ENCODE measurements at places on chromosomes 1 and 21.

GRCh38 chr1:245516284-245516759, 361.5 kb downstream of the KIF26B start:
- peak; percentile 80 for DNase-seq

DNA sequence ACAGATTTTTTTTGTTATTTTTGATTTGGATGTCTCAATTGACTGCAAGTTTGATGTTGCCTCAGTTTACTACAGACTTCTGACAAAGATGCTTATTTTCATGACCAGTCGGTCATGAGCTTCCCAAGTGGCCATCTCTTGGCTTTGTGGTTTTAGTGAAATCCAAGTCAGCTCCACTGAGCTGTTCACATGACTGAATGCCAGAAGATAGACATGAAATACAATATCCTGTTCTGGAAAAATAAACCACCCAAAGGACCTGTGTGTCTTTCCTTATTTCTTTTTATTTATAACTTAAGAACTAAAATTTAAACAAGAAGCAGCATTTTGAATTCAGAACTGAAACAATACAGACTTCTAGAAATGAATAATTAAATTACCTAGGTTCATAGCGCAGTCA, 89.3 kb downstream of the HMCN1 start:
- no peak for DNase-seq

DNA sequence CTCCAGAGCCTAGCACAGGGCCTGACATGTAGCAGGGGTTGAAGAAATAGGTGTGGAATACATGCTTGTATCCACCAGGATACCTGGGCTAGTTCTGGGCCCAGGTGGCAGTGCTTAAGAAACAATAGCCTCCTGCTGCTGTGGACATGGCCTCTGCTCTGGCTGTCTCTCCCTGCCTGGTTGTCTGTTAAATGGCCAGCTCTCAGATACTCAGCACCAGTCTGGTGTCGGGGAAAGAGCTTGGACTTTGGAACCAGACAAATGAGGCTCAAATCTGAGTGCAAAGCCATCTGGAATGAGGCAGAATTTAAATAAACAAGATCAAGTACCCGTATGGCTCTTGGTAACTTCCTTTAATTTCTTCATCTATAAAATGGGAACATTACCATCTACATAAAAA, 31.5 kb downstream of the SESN2 start:
- no peak for DNase-seq

DNA sequence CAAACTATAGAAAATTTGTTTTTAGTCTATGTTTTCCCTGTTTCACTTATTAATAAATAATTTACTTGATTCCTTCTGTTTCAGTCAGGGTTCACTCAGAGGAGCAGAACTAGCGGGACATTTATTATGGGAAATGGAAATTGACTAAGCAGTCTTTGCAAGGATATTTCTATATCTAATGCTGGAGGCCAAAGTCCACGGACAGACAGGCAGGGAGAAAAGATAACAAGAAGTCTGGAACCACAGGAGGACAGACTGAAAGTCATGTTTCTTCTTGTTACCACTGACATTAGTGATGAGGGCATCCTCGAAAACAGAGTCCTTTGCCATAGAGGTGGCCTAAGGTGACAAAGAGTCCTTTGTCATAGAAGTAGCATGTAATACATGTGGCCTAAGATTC, 744.5 kb upstream of the TMPRSS15 start:
- no peak for DNase-seq

DNA sequence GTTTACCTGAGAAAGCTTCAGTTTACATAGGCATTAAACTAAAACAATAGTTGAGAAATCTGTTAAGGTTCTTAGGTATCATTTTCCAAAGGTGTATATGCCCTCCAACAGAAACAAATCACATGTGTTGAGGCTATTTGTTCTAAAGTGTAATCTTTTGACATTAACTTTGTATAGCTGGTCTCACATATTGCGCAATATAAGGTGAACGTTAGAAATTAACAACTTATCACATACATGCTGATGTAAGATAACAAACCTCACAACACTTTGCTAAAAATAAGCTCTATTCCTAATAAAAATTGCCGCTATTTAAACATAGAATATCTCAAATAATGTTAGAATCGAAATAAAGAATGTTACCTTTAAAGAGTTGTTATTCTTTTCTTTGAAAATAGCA, 340.6 kb downstream of the SRGAP2C start:
- no peak for DNase-seq

DNA sequence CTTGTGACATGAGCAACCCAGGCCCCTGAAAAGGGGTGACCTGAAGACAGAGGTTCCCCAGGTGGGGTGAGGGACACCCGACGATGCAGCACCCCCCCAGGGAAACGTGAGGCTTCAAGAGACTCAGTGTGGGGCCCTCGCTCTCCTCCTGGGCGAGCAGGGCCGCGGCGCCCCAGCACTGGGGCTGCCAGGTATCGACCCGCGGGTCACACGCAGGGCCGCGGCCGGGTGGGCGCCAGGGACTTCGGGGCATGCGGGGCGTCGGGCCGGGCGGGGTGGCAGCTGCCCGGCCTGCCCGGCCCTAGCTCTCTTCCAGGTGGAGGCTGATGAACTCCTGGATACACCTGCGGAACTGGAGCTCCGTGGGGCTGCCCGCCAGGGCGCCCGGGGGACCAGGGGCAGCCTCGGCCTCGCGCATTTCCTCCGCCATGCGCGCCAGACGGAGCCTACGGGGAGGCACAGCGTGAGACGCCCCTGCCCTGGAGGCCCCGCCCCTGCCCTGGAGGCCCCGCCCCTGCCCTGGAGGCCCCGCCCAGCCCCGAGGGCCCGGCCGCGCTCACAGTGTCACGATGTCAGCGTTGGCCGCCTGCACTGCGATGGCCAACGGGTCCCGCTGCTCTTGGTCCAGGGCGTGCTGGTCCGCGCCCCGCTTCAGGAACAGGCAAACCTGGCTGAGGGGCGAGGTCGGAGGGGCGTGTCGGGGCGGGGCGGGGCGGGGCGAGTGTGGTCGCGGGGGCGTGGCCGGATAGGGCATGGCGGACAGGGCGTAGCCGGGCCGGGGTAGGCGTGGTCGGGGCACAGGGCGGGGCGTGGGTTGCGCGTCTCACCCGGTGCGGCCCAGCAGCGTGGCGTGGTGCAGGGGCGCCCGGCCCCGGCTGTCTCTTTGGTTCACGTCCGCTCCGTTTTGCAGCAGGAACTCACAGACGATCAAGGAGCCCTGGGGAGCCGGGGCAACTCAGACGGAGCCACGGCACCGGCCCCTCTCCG, 13.3 kb downstream of the SCNN1D start:
- no peak for DNase-seq

DNA sequence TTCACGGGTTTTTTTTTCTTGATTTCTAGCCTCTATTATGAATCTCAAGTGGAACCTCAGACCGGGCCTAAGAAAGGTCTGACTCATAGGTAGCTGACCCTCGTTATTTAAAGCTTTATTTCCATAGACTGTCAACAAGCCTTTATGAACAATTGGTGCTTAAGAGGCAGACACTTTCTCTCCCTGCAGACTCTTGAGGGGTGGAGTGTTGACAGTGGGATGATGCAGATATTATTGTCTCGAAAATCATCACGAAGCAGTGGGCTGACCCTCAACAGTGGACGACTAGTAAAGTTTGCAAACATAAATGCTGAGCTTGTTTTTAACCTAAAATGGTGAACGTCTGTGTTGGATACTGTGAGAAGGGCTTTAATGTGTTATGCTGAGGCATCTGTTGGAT, 1.8 kb downstream of the SFT2D2 start:
- DNase-seq: no peak

DNA sequence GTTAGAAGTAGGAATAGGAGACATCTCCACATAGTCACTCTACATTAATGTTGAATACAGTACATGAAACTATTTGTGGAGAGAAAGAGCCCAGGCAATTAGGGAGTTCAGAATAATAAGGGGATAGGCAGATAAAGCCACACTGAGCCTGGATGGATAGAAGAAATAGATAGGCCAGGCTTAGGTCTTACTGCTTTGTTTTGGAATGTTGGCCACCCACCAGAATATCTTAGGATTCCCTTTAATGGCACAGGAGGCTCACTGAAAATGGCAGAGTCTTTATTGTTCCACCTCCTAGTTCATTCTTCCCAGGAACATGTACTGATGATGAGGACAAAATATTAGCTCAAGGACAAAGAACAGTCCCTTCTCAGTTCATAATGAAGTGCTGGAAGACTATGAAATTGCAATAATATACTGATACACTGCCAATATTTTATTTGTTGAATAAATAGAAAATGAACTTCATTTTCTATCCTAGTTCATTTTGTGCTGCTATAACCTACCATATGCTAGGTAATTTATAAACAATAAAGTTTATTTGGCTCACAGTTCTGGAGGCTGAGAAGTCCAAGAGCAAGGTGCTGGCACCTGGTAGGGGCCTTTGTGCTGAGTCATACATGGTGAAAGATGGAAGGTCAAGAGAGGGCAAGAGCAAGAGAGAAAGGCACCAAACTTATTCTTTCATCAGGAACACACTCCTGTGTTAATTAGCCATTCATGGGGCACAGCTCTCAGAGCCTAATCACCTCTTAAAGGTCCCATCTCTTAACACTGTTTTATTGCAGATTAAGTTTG, 87.3 kb downstream of the TBX15 start:
- DNase-seq: no peak

- no peak for DNase-seq
Measured at GRCh38 chr1:201850053-201850397, 21.1 kb downstream of the IPO9 start.

DNA sequence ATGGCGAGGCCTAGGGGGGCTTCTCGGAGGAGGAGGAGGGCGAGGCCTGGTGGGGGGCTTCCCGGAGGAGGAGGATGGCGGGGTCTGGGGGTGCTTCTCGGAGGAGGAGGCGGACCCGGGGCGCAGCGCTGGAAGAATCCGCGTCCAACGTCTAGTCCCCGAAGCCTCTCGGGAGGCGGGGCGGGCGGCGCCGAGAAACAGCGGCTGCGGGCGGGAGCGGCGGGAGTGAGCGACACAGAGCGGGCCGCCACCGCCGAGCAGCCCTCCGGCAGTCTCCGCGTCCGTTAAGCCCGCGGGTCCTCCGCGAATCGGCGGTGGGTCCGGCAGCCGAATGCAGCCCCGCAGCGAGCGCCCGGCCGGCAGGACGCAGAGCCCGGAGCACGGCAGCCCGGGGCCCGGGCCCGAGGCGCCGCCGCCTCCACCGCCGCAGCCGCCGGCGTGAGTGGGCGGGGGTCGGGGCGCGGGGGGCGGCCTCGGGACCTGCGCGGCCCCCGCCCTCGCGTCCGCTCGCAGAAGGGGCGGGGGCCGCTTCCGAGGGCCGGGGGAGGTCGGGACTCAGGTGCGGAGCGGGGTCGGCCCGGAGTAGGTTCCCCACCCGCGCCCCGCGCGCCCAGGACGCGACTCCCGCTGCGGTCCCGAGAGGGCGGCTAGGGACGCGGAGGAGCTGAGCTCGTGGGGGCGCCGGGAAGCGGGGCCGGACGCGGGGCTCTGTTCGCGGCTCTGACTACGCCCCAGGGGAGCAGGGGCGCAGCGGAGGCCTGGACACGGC, at the start of gene KLHL17:
KLHL17 (plus strand) TSS at position 222 of the 769 bp plus-strand sequence; CDS start at position 332, 110 bp downstream.
- peak; percentile 71 for DNase-seq

DNA sequence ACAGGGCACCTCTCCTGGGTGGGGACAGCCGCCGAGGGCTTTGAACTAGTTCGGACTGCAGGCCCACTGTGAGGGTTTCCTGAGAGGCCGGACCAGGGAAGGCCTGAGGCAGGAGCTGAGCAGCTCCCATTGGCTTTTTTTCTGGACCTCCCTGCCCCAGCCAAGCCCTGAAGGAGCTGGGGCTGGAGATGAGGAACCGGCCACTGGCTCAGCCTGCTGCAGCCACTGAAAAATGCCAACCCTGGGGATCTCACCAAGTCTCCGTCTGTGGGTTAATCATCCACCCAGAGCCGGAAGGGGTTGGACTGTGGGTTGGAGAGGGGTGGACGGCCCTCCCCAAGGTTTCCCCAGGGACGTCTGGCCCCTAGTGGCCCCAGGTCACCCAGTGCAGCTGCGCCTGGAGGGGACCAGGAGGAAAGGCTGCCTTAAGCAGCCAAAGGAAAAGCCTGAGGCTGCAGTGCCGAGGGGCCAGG, 2.5 kb downstream of the VWA1 start:
- DNase-seq: no peak

Measured in T47D (cell line).